ENCODE measurements at places on chromosomes 2 and 18. TPM values are rescaled to one million over a fixed set of nuclear protein-coding genes. Genes with fewer than 3 reads are reported as not detected.
A peak's percentile ranks its signal among the peaks of the same experiment; 100 is the strongest.

Gene LBX2
- total RNA-seq = not detected

DNA sequence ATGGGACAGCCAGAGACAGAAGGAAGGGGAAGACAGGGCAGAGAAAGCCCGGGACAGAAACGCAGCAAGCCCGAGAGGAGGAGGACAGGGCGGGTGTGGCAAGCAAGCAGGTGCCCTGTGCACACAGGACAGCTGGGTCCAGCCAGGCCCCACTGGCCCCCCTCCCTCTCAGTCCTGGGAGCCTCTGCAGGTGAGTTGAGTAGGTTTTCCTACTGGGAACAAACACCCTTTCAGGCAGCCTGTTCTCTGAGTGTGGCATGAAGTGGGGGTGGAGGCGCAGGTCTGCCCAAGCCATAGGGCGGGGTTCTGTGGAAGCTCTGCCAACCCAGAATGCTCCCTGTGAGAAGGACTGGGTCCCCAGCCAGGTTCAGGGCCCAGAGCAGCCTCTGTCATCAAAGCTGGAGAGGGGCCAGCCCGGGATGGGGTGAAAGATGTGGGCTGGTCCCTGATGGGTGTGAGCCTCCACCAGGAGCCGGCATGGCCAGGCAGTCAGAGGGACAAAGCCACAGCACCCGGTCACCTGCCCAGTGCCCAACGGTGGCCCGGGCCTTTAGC is 129.4 kb downstream of the TFCP2L1 start:
- DNase-seq = peak; percentile 73
- peak overlapping the region; percentile 61 for H3K27ac ChIP-seq
- H3K27me3 ChIP-seq = no peaks in the 10 kb centered on the region
- no peaks in the 10 kb centered on the region for H3K36me3 ChIP-seq

DNA sequence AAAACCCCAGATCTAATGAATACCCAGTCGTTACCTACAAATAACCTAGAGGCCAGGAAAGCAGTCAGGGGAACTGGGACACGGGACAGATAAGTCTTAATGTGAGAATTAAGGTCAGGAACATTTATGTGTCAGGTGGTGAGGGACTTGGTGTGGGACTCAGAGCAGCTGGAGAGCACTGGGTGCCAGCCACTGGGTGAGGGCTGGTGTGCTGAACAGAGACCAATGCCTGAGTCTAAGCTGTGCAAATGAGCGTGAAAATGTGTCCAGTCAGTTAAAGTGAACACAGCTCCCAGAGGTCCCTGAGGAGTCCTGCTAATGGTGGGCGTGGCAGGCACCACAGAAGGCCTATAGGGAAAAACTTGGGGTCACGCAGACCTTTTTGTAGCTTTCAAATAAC is 225.9 kb downstream of the C1D start:
- no peaks in the 10 kb centered on the region for H3K4me1 ChIP-seq
- no peak overlapping the region for H3K4me3 ChIP-seq
- H3K36me3 ChIP-seq = no peaks in the 10 kb centered on the region
- no peak overlapping the region for H3K27ac ChIP-seq

- no peak for DNase-seq
- H3K4me1 ChIP-seq = no peaks in the 10 kb centered on the region
- no peak overlapping the region for H3K4me3 ChIP-seq
Measured at GRCh38 chr18:47313901-47314300, 62.4 kb upstream of the SKOR2 start.

GRCh38 chr18:60329131-60329530 is 43.4 kb downstream of the MC4R start:
- no peak overlapping the region for H3K27ac ChIP-seq
- H3K4me3 ChIP-seq = no peak overlapping the region
- H3K36me3 ChIP-seq = no peaks in the 10 kb centered on the region
- no peak for DNase-seq
- H3K27me3 ChIP-seq = no peaks in the 10 kb centered on the region

GRCh38 chr2:206533977-206534376 is 90.6 kb downstream of the ADAM23 start:
- no peaks in the 10 kb centered on the region for H3K4me1 ChIP-seq
- no peaks in the 10 kb centered on the region for H3K36me3 ChIP-seq
- DNase-seq = no peak
- no peak overlapping the region for H3K27ac ChIP-seq
- no peak overlapping the region for H3K4me3 ChIP-seq

Gene GNAL
- total RNA-seq = 4.2 TPM

DNA sequence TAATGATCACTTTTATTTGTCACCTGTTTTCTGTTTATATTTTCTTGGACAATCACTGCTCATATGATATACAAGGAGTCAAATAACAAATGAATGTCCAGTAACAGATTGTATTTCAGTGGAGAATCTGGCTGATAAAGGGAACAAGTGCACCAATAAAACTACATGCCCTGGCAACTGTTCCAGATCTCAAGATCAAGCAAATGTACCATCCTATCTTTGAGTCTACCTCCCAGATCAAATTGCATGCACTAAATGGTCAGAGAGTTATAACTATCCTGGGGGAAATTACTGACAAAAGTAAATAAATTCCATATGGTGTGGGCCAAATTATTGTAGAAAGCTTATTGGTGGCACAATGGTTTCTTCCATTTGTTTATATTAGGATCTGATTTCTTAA is 452.8 kb downstream of the MBD2 start:
- no peak for DNase-seq
- no peaks in the 10 kb centered on the region for H3K27me3 ChIP-seq
- no peak overlapping the region for H3K27ac ChIP-seq
- no peaks in the 10 kb centered on the region for H3K4me1 ChIP-seq
- no peak overlapping the region for H3K4me3 ChIP-seq

- H3K27me3 ChIP-seq = no peaks in the 10 kb centered on the region
- no peaks in the 10 kb centered on the region for H3K4me1 ChIP-seq
- DNase-seq = no peak
- H3K4me3 ChIP-seq = no peak overlapping the region
Measured at GRCh38 chr2:198991431-198991830, 466.3 kb downstream of the SATB2 start.

Gene TIGD1
- 4.9 TPM for total RNA-seq

DNA sequence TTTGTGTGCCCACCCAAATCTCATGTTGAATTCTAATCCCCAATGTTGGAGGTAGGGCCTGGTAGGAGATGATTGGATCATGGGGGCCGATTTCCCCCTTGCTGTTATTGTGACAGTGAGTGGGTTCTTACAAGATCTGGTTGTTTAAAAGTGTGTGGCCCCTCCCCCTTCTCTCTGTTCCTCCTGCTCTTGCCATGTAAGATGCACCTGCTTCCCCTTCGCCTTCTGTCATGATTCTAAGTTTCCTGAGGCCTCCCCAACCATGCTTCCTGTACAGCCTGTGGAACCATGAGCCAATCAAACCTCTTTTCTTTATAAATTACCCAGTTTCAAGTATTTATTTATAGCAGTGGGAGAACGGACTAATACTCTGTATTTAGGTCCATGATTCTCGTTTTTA is 588.1 kb downstream of the DCDC2C start:
- no peaks in the 10 kb centered on the region for H3K27me3 ChIP-seq
- no peak overlapping the region for H3K27ac ChIP-seq
- H3K4me1 ChIP-seq = no peaks in the 10 kb centered on the region
- H3K4me3 ChIP-seq = no peak overlapping the region

DNA sequence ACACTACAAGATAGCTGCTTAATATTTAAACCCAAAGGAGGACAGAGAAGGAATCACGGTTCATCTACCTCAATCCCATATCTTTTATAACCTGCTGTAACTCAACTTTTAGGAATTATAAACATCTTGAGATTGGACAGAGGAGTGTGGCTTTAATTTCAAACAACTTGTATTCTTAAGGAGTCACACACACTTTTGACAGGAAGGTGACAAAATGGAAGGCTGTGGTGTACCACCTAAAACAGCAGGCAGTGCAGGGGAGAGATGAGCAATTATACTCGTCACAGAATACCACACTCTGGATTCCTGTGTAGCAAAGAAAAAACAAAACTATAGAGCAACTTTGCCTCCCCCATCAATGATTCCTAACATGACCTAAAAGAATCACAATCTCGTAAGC is 194.8 kb downstream of the ZEB2 start:
- H3K36me3 ChIP-seq = no peaks in the 10 kb centered on the region
- no peaks in the 10 kb centered on the region for H3K27me3 ChIP-seq
- no peak for DNase-seq
- H3K4me3 ChIP-seq = no peak overlapping the region

- no peaks in the 10 kb centered on the region for H3K27me3 ChIP-seq
- H3K36me3 ChIP-seq = no peaks in the 10 kb centered on the region
- H3K27ac ChIP-seq = no peak overlapping the region
- no peaks in the 10 kb centered on the region for H3K4me1 ChIP-seq
- H3K4me3 ChIP-seq = no peak overlapping the region
Measured at GRCh38 chr2:3774336-3774735, 71.0 kb downstream of the DCDC2C start.

DNA sequence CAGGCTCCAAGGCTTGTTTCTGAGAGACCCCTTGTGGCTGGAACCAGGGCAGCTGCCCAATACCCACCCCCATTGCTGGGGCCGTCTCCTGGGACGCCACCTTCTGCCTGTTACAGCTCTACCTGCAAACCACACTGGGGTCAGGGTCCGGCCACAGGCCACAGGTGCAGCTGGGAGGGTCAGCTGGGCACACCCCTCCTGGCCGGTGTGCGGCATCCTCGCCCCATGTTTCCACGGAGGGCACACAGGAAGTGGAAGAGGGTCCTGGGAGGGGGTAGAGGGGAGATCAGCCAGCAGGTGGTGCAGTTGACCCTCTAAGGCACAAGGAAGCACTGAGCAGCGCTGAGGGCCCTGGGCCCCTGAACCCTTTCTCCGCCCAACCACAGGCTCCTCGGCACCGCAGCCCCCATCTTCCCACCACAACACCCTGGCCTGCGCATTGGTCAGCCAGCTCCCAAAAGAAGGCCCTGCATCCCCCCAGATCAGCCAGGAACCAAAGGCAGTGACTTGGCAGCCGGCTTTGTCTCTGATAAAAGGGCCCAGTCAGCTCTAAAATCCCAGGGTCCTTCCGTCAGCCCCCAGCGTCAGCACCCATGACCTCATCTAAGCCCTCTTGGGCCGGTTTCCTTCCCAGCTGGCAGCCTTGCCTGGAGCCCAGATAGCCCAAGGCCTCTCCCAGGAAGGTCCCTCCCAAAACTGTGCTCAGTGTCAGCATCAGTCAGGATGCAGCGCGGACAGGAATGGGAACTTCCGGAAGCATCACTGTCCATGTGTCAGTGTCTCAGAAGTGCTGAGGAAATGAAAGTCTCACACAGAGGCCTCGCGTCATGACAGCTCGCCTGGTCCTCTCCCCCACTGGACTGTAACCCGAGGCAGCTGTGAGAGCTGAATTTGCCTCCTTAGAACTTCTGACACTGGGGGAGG is 1.7 kb downstream of the ERFE start:
- H3K4me3 ChIP-seq = no peak overlapping the region
- peaks cover 5% of the 10 kb centered on the region for H3K27me3 ChIP-seq
- H3K36me3 ChIP-seq = no peaks in the 10 kb centered on the region
- no peak overlapping the region for H3K27ac ChIP-seq

Gene NEMP2
- total RNA-seq = 4.6 TPM

Gene CYP27C1
- total RNA-seq = 1.8 TPM

- no peaks in the 10 kb centered on the region for H3K27me3 ChIP-seq
- H3K27ac ChIP-seq = no peak overlapping the region
- no peaks in the 10 kb centered on the region for H3K4me1 ChIP-seq
- no peak overlapping the region for H3K4me3 ChIP-seq
- DNase-seq = no peak
- H3K36me3 ChIP-seq = no peaks in the 10 kb centered on the region
Measured at GRCh38 chr2:95284886-95285541, 10.8 kb downstream of the PROM2 start.

GRCh38 chr2:120825370-120826259 is 89.9 kb downstream of the GLI2 start:
- H3K36me3 ChIP-seq = no peaks in the 10 kb centered on the region
- H3K27ac ChIP-seq = no peak overlapping the region
- no peaks in the 10 kb centered on the region for H3K27me3 ChIP-seq
- no peaks in the 10 kb centered on the region for H3K4me1 ChIP-seq
- DNase-seq = peak; percentile 29

Gene C2orf69
- 12.8 TPM for total RNA-seq

DNA sequence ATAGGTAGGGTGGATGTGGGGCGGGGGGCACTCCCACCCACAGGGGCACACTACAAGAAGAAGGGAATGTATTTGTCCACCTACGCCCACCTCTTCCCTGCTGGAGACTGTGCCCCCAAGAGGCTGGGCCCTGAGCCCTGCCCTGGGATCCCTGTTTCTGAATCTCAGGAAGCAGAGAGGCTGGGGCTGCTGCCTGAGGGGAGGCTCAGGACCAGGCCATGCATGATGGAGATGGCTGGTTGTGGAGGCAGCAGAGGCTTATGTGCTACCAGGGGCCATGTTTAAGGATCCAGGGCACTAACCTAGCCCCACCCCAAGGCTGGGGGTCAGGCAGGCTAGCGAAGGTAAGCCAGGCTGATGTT is 81.1 kb upstream of the OTOF start:
- no peaks in the 10 kb centered on the region for H3K36me3 ChIP-seq
- peaks cover 4% of the 10 kb centered on the region for H3K4me1 ChIP-seq
- no peak overlapping the region for H3K4me3 ChIP-seq
- H3K27me3 ChIP-seq = peaks cover 7% of the 10 kb centered on the region

Gene DIPK1C
- total RNA-seq = 10.8 TPM

- no peak overlapping the region for H3K4me3 ChIP-seq
- H3K27me3 ChIP-seq = no peaks in the 10 kb centered on the region
- DNase-seq = no peak
- no peak overlapping the region for H3K27ac ChIP-seq
- no peaks in the 10 kb centered on the region for H3K36me3 ChIP-seq
- no peaks in the 10 kb centered on the region for H3K4me1 ChIP-seq
Measured at GRCh38 chr18:23351521-23351920, 101.6 kb upstream of the RIOK3 start.

DNA sequence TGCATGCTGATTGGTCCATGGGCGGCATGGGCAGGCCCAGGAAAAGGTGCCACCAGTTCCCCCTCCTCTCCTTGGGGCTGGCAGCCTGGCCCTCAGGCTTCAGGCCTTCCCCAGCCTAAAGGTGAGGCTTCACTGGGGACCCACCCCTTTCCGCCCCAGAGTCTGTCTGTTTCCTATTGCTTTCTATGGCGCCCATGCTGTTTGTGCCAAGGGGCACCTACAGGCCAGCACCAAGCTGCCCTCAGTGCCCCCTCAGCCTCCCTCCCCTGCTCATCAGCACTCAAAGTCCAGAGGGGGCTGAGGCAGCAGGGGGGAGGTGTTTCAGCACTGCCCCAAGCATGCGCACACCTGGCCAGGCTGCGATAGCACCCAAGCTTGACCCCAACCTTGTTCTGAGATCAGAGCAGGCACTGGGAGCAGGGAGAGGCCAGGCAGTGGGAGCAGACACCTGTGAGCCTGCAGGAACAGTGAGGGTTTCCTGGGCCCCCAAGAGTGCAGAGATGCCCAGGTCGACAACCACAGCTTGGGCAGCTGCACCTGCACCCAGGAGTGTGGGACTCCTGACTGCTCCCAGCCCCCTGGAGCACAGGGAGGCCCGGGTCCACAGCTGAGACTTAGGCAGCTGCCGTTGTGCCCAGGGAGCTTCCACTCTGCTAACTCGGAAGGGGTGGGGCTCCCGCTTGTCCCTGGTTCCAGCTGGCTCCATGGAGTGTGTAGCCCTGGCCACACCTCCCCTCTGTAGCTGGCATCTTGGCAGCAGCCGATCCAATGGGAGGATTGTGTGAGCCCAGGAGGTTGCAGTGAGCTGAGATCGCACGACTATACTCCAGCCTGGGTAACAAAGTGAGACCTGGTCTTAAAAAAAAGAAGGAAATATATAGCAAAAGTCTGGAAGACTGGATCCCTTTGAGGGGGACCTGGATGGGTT is 69.1 kb downstream of the NCAPH start:
- no peaks in the 10 kb centered on the region for H3K36me3 ChIP-seq
- H3K4me1 ChIP-seq = no peaks in the 10 kb centered on the region
- no peak overlapping the region for H3K4me3 ChIP-seq
- DNase-seq = peak; percentile 66
- H3K27me3 ChIP-seq = no peaks in the 10 kb centered on the region

Gene TAF1B
- total RNA-seq = 14.8 TPM

Measured in prostate gland (tissue), 2 donors.